Cerebellar cortex (tissue), 1 donor: ENCODE measurements at places on chromosomes 1 and 21.

GRCh38 chr1:38870996-38871395 is 2.2 kb downstream of the MYCBP start:
- no peak for DNase-seq

GRCh38 chr1:192824511-192824910 is 15.7 kb downstream of the RGS2 start:
- no peak for DNase-seq

DNA sequence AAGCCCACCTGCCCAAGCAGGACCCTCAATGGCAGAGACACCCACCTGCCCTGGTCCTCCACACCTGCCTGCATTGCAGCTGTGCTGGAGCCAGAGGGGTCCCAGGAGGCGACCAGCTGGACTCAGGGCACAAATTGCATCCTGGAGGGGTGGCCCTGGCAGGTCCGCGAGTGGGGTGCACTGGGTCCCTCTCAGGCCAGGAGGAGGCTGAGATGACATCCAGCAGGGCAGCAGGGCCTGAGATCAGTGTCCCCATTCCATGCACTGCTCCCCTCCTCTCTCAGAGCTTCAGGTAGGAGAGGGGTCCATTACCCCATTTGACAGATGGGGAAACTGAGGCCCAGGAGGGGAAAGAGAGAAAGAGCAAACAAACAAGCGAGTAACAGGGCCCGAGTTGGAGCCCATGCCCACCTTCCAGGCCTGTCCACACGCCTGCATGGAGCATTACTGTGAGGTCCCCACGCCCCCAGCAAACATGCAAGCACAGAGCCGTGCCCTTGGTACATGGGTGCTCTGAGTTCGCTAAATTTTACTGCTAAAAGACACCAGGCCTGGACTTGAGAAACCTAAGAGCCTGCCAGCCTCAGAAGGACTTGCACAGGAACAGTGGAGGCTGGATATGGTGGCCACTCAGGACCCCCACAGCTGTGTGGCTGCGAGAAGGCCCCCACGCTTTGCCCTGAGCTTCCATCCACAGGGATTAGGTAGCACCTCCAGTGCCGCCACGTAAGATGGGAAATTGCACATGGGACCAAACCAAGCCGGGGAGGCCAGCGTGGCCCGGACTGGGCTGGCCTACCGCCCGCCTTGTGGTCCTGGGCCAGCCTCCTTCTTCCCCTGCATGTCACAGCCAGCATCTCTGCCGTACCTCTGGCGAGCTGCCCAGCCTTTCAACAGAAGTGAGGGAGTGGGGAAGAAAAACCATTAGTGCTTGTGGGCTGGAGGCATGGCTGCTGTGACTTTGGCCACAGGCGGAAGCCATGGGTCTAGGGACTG is 7.4 kb downstream of the WNT3A start:
- no peak for DNase-seq

DNA sequence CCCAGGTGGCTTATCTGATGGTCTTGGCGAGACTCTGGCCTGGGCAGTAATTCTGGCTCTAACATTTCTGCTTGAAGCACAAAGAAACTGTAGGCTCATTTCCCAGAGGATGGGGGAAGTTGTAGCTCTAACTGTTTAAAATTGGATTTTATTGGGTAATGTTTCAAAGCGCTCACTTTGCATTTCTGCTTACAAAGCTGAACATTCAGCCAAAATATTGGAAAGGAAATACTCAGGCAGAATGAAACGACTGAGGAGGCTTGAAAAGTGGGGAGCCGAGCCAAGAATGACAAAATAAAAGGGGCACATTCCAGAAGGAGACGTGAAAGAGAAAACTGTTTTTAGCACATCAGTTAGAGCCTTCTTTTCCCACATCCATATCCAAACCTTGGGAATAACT is 202.6 kb downstream of the GRIK1 start:
- peak; percentile 29 for DNase-seq

DNA sequence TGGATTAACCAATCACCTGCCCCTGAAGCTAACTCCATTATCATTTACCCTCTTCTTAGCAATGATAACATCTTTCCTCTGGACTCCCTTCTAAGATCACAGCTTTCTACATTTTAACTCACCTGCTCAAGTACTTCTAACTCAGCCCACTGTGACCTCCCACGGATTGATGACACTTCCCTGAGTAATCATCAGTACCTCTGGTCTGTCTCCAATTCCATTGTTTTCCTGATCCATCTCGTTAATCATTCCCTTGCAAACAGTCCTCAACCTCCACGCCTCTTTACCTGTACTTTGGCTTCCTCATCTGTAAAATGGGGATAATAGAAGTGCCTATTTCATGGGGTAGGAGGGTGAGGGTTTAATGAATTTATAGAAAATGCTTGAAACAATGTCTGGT is 195.3 kb upstream of the APP start:
- no peak for DNase-seq

DNA sequence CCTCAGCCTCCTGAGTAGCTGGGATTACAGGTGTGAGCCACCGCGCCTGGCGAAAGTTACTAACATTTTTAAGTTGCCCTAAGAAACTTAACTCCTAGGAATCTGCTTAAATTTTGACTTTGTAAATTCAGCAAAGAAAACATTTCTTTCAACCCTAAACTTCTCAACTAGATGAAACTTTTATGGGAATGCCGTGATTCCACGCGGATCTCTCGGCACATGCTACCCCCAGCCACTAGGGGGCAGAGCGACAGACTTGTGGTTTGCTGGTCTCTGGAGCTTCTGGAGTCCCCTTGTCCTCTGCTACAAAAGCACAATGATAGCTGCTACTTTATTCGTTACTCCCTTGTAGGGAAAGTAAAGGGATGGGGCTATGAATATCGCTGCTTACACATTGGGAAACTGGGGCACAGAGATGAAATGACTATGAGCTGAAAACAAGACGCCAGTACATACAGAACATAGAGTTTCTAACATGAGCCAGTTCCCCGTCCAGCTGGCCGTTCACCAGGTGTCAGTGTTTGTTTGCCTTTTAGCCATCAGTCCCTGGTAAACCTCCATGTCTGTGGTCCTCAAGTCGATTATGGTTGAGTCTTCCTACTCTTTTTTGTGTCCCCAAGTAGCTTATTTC is 114.7 kb downstream of the PBX1 start:
- peak; percentile 28 for DNase-seq

- no peak for DNase-seq
Observed at GRCh38 chr1:227945891-227946623, 1.7 kb downstream of the WNT9A start.

- no peak for DNase-seq
Observed at GRCh38 chr1:111696330-111696729, 42.9 kb downstream of the INKA2 start.

DNA sequence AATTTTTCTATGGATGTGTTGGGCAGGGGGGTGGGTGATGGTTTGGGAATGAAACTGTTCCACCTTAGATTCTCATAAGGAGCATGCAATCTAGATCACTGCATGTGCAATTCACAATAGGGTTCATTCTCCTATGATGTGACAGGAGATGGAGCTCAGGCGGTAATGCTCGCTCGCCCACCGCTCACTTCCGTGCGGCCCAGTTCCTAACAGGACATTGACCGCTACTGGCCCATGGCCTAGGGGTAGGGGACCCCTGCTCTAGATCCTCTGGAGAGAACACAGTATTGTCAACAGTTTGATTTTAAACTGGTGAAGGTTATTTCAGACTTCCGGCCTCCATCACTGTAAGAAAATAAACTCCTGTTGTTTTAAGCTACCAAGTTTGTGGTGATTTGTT is 55.0 kb upstream of the USH2A start:
- DNase-seq: no peak

- no peak for DNase-seq
Observed at GRCh38 chr21:45528981-45529784, 13.1 kb downstream of the SLC19A1 start.

GRCh38 chr1:85116856-85117255 is 68.6 kb upstream of the MCOLN3 start:
- no peak for DNase-seq

DNA sequence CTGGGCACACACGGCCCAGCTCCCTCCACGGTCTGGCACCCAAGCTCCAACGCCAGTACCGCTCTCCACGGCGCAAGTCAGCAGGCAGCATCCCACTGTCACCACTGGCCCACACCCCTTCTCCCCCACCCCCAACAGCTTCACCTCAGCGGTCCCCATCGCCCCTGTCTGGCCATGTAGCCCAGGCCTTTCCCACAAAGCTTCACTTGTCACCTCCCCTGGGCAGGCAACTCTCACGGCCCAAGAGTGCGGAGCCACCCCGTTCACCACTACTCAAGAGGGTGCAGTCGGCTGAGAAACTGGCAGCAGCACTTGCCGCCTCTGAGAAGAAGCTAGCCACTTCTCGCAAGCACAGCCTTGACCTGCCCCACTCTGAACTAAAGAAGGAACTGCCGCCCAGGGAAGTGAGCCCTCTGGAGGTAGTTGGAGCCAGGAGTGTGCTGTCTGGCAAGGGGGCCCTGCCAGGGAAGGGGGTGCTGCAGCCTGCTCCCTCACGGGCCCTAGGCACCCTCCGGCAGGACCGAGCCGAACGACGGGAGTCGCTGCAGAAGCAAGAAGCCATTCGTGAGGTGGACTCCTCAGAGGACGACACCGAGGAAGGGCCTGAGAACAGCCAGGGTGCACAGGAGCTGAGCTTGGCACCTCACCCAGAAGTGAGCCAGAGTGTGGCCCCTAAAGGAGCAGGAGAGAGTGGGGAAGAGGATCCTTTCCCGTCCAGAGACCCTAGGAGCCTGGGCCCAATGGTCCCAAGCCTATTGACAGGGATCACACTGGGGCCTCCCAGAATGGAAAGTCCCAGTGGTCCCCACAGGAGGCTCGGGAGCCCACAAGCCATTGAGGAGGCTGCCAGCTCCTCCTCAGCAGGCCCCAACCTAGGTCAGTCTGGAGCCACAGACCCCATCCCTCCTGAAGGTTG is 97.6 kb downstream of the PIK3R3 start:
- peak; percentile 35 for DNase-seq

GRCh38 chr1:224333309-224333926 is 3.4 kb upstream of the NVL start:
- peak; percentile 77 for DNase-seq

DNA sequence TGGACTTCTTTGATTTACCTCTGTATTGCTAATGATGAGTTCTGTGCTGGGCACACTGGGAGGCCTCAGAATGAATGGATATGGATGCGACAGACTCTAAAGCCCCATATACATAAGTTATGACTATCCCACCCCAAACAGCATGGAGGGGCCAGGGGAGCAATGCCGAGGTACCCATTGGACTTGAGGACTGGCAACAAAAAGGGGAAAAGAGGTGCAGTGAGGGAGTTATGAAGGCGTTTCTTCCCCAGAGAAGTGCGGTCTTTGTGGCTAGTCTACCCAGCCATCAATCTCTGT is 15.2 kb upstream of the CDCA8 start:
- no peak for DNase-seq

- no peak for DNase-seq
Observed at GRCh38 chr1:43368646-43369020, 822 bp upstream of the ELOVL1 start.

DNA sequence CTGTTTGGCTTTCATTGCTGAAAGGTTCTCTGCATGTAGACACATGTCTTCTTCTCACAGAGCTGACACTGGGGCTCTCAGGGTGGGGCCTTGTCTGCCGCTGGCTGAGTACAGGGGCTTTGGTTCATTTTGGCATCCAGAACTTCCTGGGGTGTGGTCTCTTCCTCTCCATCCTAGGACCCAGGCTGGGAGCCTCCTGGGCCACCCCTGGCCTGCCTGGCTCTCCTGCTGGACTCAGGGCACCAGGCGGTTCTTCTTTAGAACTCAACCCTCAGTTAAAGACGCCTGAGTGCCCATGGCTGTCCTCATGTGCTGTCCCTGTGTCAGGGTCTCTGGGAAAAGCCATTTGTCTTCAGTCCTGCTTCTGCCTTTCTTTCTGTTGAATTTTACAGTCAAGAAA is 5.5 kb upstream of the KRTAP10-5 start:
- DNase-seq: no peak

GRCh38 chr1:186059752-186060151 is 315.3 kb downstream of the TPR start:
- DNase-seq: no peak

GRCh38 chr1:244151537-244151936 is 100.5 kb downstream of the ZBTB18 start:
- no peak for DNase-seq

DNA sequence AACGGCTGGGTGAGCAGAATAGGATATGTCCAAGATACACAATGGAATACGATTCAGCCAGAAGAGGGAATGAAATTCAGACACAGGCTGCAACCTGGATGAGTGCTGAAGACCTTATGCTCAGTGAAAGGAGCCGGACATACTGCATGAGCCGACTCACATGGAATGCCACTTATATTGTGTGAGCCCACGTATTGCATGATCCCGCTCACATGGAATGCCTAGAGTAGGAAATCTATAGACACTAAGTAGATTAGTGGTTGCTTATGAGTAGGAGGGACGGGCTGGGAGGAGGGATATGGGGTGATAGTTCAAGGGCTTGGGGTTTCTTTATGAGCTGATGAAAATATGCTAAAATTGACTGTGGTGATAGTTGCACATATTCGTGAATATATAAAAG is 26.8 kb downstream of the TMPRSS2 start:
- DNase-seq: no peak

- peak; percentile 97 for DNase-seq
Observed at GRCh38 chr21:16587141-16587581, 857.4 kb downstream of the USP25 start.

DNA sequence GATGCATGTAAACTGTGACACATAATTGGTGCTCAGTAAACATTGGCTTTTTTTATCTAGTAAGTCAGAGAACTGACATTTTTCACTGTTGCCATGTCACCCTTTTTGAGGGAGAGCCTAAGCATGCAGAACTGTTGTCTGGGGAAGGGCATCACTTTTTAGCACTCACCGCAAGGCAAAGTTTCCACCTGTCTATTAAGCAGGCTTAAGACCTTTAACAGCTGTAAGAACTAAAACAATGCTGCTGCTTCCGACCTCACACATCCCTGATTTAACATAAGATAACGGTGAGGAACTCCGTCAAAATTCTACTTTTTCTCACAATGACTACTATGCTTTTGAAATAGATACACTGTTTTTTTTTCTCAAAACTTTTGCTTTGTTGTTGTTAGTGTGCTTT is 554.8 kb downstream of the NUF2 start:
- DNase-seq: no peak

- no peak for DNase-seq
Observed at GRCh38 chr1:6500544-6501278, 9.2 kb upstream of the PLEKHG5 start.

DNA sequence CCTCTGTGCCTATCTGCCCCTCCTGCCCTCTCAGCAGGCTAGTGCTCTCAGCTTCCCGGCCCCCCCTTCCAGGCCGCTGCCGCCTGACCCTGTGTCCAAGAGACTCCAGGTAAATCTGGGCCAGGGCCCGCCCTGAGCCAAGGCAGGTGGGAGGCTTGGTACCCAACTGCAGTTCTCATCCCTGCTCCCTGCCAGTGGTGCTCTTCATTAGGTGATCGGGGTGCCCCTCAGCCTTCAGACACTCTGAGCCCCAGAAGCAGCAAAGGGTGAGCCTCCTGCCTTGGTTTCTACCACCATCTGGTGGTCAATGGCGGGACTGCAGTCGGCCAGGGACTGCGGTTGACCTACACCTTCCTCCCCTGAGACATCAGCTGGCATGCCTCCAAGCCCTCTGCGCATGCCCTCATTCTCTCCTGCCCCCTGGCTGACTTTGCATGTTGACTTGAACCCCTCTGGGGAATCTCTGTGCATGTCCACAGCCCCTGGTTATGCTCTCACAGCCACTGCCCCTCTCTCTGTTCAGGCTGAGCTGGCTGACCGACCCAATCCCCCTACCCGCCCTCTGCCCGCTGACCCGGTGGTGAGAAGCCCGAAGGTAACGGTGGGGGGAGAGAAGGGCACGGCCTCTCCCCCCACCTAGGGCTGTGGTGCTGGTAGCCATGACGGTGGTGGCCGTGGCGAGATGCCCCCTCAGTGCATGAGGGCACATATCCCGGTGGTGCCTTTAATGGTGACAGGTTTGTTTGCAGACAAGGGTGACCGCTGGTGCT is 2.0 kb upstream of the EFNA4 start:
- DNase-seq: peak; percentile 88

GRCh38 chr1:8293118-8293517 is 24.8 kb upstream of the SLC45A1 start:
- no peak for DNase-seq
